ENCODE measurements at places on chromosomes 5 and 9.

- DNase-seq, result no peak
Observed at GRCh38 chr5:124252191-124252638, 494.2 kb downstream of the ZNF608 start.

DNA sequence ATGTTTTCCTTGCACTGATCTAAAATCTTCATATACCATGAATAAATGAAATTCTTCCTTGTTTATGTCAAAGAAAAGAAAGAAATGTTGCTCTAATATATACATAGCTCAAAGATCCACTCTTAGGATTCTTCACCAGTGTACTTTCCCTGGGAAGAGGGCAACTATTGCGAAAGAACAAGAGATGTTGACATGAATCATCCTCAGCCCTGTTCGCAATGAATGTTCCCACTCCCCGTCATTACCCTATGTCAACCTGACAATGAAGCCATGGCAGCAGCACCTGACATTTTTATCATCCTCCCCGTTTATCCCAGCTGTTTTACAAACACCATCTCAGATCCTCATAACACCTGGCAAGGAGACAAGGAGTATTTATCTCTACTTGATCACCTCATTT, 409.1 kb upstream of the GRIA1 start:
- no peak for DNase-seq

DNA sequence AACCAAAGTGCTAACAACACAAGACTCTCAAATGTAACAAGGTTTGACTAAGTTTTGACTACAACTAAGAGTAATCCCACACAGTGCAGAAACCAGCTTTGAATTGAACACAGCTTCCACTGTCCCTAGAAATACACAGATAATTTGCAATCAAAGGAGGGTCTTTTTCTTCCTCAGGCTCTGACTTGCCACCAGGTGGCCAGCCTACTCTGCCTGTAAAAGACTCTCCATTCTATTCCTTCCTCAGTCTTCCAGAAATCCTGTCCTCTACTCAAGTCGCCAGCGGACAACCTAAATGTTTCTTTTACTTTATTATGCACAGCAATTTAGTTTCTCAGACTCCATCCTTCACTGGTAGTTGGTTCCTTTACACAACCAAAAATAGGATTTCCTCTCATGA, 32.2 kb upstream of the MCTP1 start:
- DNase-seq, result no peak

DNA sequence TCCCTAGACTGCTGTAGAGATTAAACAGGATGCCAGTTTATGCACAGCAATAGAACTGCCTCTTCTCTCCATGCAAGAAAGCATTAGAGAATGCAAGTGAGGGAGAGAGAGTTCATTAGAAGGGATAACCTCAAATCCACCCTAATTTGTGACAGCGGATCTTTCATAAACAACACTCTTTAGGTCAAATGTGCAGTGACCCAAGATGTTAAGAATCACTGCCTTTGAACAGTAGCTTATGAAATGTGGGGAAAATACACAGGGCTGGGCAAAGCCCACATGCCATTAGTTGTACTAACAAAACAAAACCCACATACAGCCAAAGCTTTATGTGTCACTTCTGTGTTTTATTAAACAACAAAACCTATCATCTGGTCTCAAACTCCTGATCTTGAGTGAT, 36.2 kb upstream of the POU4F3 start:
- no peak for DNase-seq

GRCh38 chr5:65262096-65262495, 219.6 kb downstream of the ADAMTS6 start:
- no peak for DNase-seq

DNA sequence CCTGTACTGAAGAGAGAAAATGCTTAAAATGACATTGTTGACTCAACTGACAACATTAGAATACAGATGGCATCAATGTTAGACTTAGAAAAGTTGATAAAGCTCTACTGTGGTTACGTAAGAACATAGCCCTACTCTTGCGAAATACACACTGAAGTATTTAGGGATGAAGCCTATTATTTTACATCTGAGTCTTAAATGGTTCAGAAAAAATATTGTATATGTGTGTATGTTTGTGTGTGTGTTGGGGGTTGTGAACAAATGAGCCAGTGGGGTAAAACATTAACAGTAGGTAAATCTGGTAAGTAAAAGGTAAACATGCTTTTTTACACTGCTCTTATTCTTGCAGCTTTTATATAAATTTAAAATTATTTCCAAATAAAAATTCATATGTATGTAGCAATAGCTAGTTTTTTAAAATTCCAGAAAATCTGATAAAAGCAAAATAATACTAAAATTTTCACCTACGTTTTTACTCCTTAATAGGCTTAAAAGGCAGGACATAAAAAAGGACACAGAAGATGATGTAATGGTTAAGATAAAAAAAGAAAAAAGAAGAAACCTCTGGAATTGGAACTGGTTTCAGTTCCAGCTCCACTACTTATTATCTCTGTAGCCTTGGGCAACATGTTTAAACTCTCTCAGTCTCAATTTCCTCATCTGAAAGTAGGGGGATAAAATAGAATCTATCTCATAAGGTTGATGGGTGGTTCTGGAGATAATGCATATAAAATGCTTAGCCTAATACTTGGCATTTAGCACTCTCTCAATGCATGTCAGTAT, 44.3 kb downstream of the GARNL3 start:
- no peak for DNase-seq

DNA sequence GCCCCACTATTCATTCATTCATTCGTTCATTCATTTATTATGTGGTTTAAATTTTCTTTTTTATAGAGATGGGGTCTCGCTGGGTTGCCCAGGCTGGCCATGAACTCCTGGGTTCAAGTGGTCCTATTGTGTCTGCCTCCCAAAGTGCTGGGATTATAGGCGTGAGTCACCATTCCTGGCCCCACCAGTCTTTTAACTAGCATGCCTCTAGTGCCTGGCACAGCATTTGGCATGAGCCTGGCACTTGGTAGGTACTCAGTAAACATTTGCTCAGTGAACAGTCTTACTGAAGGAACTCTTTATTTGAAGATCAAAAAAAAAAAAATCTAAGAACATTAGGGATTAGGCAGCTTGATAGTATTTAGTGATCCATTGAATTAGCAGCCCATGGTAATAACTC, 98.1 kb downstream of the KDM4C start:
- no peak for DNase-seq

GRCh38 chr9:127878652-127879390, 1.3 kb upstream of the AK1 start:
- DNase-seq, result no peak

GRCh38 chr5:17219006-17219422, 1.6 kb downstream of the BASP1 start:
- DNase-seq, result no peak

DNA sequence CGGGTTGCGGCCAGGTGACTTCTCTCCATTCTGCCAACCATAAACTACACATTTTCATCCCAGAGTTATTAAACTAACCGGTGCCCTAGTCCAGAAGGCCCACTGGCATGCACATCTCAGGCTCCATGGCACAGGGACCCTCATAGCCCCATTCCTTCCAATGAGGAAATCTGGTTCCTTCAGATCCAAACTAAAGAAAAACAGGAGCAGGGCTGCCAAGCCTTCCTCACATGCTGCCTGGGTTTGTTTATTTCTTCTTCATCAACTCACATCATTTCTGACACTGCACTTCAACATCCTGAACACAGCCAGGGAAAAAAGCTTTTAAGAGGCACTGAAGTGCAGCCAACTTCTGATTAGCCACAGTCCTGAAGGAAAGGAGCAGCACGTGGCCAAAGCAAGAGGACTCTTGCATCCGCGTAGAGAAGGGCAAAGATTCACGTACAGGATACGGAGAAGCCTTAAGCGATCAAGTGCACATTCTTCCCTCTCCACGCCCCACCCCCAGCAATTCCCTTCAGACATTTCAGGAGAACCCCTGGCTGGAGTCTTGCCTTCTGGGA, 22.5 kb downstream of the LHFPL2 start:
- DNase-seq, result peak; percentile 46

- no peak for DNase-seq
Observed at GRCh38 chr5:180067986-180068385, 3.6 kb downstream of the RNF130 start.

DNA sequence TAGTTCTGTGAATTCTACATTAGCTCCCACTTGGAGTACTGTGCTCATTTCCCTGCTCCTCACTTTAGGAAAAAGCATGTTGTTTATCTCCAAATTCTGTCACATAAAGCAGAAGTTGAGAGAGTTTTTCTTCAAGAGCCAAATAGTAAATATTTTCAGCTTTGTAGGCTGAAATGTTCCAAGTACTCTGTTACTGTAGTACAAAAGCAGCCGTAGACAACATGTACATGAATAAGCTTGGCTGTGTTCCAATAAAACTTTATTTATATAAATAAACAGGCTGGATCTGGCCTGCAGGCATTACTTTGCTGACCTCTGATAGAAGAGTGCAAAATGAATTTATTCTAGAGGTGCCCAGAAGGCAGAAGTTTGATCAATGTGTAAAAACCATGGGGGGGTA, 73.0 kb upstream of the AGXT2 start:
- no peak for DNase-seq

DNA sequence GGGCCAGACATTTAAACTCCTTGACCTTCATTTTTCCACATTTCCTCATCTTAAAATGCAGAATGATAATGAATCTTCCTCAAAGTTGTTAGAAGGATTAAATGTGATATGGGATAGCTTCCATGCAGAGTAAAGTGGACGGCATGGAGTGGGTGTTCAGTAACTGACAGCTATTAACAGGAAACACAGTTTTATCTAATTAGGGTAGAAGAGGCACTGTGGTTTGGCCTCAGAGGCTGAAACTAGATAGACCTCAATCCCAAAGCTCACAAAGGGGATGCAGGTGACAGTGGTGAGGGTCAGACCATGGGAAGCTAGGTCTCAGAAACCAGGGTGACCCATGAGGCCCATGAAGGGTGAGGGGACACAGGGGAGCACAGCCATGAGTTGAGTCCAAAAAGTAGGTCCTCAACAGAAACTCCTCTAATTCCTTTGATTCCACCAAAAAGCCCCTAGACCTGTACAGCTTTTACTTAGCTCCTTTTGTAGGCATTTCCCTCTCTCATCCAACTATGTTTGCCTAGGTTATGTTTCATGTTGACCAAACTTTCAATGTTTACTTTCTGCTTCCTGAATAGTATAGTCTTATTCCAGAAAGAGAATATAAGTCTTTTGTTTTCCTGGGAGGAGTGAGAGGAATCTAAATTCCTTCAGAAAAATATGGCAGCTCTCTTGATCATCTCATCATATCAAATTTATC, 27.9 kb upstream of the GLDC start:
- no peak for DNase-seq

DNA sequence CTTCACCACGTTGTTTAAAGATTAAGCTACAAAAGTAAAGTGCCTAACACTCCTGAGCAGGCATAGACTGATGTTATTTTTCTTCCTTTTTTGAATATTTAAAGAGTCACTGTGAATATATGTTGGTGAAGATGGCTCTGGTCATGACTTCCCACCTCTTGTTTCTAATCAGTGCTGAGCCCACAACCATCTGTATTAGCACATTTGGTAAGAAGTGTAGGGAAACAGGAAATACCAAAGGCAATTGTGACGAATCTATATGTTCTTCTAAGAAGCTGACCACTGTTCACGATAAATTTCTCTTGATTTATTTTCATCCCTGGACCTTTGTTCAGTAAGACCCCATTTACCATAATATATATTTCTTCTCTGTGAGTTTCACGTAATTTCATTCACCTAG, 108.3 kb upstream of the PCA3 start:
- no peak for DNase-seq

DNA sequence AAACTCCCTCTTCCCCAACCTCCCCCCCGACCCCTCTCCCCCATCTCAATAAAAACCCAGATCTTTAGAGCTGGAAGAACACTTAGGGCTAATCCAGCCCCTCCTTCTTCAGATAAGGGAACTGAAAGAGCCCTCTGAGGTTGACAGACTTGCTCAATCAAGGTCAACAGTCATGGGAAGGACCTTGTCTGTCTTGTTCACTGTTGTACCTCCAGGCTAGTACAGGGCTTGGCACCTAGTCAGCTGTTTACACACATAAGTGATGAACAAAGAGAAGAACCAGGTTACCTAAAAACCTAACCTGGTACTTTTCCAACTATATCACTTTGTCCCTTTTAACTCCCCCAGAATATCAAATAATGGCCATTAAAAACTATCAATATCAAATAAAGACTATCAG, 2.4 kb downstream of the TTC39B start:
- DNase-seq, result no peak

GRCh38 chr9:91836515-91836914, 113.5 kb downstream of the ROR2 start:
- no peak for DNase-seq

GRCh38 chr5:17463653-17464052, 34.4 kb upstream of the TAF11L2 start:
- no peak for DNase-seq

- DNase-seq, result peak; percentile 65
Observed at GRCh38 chr5:126139773-126140172, 283.4 kb upstream of the GRAMD2B start.

DNA sequence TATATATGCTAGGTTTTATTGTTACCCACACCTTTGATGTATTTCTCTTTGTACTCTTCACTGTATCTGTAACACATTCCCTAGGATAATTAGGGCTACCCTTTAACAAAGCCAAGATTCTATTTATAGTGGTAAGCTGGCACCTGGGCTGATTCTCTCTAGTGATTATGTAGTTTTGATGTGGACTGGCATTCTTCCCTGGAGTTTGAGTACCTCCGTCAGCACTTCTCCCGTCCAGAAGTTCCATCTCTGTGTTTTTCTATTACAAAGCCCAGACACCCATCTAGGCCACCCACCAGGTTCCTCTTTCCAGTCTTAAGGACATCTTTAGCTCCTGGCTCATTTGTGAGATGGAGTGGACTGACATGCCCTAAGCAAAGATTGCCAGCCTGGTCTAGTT, 55.9 kb upstream of the CDKN2B start:
- no peak for DNase-seq

GRCh38 chr5:69265931-69266330, 31.2 kb downstream of the CDK7 start:
- DNase-seq, result no peak

GRCh38 chr9:93020151-93020550, 38.4 kb upstream of the SUSD3 start:
- no peak for DNase-seq

- DNase-seq, result no peak
Observed at GRCh38 chr9:120894321-120895148, 17.5 kb upstream of the PHF19 start.

DNA sequence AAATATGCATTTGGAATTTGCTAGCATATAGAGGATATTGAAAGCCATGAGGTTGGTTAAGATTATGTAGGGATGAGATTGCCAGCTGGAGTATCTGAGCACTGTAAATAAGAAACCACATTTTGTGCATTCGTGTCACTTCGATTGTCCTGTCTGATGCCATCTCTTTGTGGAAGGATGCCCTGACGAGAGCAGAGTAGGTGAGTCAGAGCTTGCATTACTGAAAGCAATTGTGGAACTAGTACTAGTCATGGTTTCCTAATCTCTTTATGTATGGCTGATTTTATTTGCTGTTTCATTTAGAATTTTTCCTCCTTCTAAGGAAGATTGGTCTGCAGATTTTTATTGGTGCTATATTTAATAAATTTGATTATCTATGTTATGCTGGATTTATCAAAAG, 14.5 kb upstream of the TAS2R1 start:
- DNase-seq, result no peak

DNA sequence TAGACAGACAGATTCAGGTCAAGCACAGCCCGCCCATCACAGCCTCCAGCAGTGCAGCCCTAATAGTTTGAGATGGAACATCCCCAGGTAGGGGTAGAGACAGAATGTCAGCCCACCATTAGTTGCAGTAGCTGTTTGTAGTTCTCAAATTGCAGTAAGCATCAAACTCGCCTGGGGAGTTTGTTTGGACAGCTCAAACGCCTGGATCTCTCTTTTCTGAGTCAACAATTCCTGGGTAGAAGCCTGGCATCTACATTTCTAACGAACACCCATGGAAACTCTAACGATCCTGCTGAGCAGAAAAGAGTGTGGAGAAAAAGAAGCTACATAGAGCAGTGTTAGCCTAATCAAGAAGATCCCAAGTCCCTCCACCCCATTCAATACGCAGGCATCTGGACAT, 59.4 kb downstream of the ADAMTS16 start:
- DNase-seq, result no peak
